ENCODE measurements at places on chromosomes 11 and 22.

GRCh38 chr22:22866381-22867111 is 21.1 kb upstream of the IGLL5 start:
- no peak for DNase-seq

DNA sequence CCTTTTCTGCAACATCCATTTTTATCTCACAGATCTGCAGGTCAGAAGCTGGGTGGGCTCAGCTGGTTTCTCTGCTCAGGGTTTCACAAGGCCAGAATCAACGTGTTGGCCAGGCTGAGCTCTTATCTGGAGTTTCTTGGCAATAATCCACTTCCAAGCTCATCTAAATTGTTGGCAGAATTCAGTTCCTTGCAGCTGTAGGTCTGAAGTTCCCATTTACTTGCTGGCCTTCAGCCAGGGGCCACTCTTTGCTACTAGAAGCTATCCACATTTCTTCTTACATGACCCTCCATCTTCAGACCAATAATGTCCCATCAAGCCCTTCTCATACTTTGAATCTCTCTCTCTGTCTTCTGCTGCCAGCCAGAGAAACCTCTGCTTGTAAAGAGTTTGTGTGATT is 103.5 kb downstream of the WNT11 start:
- no peak for DNase-seq

DNA sequence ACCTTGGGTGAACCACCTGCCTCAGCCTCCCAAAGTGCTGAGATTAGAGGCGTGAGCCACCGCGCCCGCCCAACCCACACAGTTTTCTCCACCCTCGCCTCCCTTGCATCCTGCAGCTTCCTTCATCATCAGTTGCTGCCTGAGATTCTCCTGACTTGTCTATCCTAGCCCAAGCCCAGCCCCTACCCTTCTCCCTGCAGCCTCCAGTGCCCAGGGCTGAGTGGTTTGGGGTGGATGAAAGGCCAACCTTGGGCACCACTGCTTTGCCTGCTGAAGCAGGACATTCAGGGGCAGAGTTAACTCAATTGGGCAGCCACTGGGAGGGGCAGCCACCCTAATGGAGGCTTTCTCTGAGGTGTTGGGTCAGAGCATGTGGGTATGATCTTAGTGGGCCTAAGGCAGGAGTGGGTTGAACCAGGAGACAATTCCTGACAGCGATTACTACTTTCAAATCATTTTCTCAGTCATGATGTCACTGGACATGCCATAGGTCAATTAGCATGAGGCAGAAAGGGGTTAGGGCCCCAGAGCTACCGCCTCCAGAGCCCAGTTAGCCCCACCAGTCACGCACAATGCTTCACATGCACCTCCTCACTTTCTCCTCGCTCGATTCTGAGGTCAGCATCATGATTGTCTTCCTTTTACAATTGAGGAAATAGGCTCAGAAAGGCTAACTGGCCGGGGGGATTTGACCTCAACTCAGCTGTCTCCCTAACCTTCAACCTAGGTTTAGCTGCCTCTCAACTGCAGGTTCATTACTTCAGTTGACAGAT is 1.0 kb upstream of the FKBP2 start:
- peak; percentile 61 for DNase-seq

GRCh38 chr11:66230978-66231377 is 37.5 kb upstream of the RAB1B start:
- no peak for DNase-seq

DNA sequence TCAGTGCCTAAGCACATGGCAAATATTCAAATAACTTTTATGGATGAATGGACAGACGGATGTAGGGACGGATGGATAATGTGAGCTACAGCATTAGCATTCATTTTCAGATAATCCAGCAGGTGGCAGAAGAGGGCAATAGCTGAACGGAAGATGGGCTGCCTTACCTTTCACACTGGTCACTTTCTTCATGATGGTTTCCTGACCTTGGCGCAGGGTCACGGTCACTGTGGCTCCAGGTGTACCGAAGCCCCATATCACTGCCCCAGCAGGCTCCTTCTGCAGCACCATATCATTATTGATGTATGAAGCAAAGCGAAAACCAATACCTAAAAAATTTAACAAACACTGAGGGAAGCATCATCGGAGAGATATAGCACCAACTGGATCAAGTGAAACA is 4.3 kb downstream of the SIAE start:
- no peak for DNase-seq

GRCh38 chr11:14587258-14587657 is 56.3 kb upstream of the PDE3B start:
- no peak for DNase-seq

- DNase-seq, result no peak
These were observed 11.0 kb downstream of the MPZL3 start for GRCh38 chr11:118240999-118241763.

- DNase-seq, result peak; percentile 48
These were observed 3.3 kb upstream of the TRABD start for GRCh38 chr22:50182176-50183081.

DNA sequence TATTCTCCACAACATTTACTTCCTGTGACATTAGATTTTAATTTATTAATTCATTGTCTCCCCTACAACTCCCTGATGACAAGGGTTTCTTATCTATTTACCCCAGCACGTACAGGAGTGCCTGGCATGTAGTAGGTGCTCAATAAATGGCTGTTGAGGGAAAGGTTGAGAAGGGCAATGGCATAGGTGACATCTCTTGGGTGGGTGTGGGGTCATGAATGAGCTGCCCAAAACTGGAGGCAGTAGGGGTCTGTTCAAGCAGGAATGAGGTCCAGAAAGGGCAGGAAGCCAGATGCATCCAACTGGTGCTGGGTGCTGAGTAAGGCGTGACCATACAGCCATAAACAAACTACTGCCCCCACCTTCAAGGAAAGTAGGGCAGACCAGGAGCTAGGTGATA is 2.8 kb downstream of the VWCE start:
- DNase-seq, result no peak

- no peak for DNase-seq
These were observed 93.4 kb upstream of the BIRC3 start for GRCh38 chr11:102223859-102224258.

- DNase-seq, result no peak
These were observed 198.2 kb downstream of the TENM4 start for GRCh38 chr11:79242616-79243015.

GRCh38 chr11:101115671-101116160 is 13.9 kb downstream of the PGR start:
- DNase-seq, result no peak

GRCh38 chr11:34086554-34087283 is 18.7 kb upstream of the NAT10 start:
- no peak for DNase-seq

DNA sequence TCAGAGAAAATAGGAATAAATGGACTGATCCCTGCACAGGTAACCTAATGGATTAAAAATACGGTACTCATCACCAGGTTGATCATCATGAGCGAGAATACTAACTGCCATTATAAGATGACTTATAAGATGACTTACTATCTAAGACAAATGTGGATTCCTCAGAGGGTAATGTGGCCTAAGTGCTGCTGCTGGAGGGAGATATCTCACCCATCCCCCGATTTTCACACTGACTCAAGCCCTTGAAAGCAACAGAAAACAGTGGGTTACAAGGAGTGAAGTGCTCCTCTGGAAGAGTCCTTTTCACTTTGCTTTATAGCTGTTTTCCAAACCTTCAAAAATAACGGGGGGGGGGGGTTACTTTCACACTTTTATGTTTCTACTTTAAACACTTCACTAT is 920 bp downstream of the TMEM218 start:
- no peak for DNase-seq

GRCh38 chr22:46484861-46485595 is 52.4 kb downstream of the CELSR1 start:
- DNase-seq, result no peak

- no peak for DNase-seq
These were observed 5.3 kb upstream of the CARD18 start for GRCh38 chr11:105144887-105145286.

- DNase-seq, result no peak
These were observed 842 bp downstream of the HEPACAM start for GRCh38 chr11:124934862-124935547.

- DNase-seq, result no peak
These were observed 742 bp upstream of the BBOX1 start for GRCh38 chr11:27039873-27040272.

GRCh38 chr22:44357966-44358465 is 45.3 kb upstream of the SHISAL1 start:
- DNase-seq, result peak; percentile 46

- no peak for DNase-seq
These were observed 5.4 kb upstream of the VPS51 start for GRCh38 chr11:65090628-65091027.

- no peak for DNase-seq
These were observed 10.0 kb upstream of the SWAP70 start for GRCh38 chr11:9653871-9654270.

- no peak for DNase-seq
These were observed 44.8 kb downstream of the FAM83F start for GRCh38 chr22:40039482-40040115.

GRCh38 chr11:12200991-12201985 is 90.9 kb downstream of the MICAL2 start:
- DNase-seq, result no peak

DNA sequence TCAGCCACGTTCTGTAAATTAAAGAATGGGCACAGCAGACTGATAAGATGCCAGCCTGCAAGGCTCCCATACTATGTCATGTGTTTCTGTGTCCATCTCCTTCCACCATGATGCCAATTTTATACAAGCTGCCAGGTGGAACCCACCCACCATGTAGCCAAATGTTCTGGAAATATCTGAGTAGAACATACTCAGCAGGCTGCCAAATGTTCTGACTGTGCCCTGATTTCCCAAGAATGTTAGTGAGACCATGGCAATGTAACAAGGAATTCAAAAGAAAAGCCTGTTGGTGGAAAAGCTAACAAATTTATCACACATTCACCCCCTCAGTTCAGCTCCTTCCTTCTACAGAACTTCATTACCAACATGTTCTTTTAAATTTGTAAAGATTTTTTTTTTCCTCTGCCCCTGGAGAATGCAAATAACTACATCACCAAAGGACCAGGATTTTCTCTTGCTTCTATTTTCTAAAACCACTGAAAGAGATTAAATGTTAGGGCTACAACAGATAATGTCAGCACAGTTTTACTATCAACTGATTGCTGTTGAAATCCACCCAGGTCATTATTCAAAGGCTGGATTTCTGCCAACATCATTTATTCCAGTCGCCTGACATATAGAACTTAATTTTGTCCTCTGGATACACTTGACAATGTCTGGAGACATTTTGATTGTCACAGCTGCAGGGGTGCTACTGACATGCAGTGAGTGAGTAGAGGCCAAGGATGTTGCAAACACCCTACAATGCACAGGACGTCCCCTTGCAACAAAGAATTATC is 3.1 kb downstream of the DMC1 start:
- DNase-seq, result no peak

GRCh38 chr22:43446916-43447315 is 35.1 kb downstream of the MPPED1 start:
- DNase-seq, result no peak

GRCh38 chr22:28505416-28506149 is 174.1 kb downstream of the TTC28 start:
- no peak for DNase-seq

GRCh38 chr11:17508791-17509190 is 32.1 kb upstream of the ABCC8 start:
- no peak for DNase-seq

GRCh38 chr22:48275412-48275811 is 1513.0 kb downstream of the TBC1D22A start:
- DNase-seq, result no peak

DNA sequence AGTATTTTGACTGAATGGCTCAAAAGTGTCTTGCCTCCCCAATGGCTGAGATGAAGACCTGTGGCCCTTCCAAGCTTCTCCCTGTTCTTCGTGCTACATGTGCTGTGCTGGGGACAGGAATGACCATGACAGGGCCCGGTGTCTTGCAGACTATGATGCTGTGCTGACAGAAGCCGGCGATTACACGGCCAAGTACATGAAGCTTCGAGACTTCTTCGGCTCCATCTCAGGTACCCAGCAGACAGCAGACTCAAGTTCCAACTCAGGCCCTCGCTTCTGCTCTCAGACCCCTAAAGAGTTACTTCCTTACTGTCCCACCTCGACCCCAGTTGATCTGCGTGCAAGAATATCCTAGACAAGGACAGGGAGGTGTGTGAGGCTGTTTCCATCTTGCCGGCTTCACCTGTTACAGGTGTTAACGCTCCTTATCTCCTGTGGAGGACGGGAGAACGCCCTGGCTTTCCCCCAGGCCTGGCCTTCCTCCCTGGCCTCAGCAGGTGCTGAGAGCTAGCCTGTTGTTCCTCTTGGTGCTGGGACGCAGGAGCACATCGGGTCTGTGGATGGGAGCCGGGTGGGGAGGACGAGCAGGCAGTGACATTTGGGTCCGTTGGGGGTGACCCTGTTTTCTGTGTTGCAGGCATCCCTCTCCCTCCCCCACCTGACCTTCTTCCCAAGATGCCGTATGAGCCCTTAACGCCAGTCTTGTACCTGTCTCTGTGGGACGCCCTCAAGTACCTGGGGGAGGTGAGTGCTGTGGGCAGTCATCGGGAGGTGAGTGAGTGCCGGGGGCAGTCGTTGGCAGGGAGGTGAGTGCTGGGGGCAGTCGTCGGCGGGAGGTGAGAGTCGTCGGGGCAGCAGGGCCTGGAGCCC is 38.1 kb downstream of the GLB1L2 start:
- peak; percentile 22 for DNase-seq

GRCh38 chr11:15045209-15045608 is 28.2 kb upstream of the CALCB start:
- no peak for DNase-seq

DNA sequence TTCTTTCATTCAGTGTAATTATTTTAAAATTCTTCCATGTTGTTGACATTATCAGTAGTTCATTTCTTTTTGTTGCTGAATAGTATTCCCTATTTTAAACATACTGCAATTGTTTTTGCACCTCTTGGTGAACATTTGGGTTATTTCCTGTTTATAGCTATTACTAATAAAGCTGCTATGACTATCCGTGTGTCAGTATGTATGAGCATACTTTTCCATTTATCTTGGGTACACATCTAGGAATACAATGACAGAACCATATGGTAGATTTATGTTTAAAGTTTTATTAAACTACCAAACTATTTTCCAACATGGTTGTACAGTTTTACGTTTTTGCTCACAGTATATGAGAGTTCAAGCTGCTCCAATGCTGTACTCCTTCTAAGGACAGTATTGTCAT is 22.0 kb upstream of the FIBIN start:
- no peak for DNase-seq
